ENCODE measurements at places on chromosomes 7 and 10.

DNA sequence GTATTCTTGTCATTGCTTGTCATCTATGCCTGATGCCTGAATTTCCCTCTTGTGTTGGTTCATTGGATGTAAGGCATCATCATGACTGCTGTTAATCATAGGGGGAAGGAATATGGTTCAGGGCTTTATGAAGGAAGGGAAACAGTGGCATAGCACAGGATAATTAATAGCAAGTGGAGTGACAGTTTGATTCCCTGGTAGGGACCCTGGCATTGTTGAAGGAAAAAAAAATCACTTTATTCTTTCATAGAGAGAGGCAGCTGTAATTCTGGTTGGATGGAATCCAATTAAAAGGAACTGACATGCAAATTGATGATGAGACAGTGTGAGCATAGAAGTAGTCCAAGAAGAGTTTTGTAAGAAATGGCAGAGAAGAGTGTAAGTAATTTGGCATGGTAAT lies 121.4 kb downstream of the AUTS2 start:
- DNase-seq = no peak

DNA sequence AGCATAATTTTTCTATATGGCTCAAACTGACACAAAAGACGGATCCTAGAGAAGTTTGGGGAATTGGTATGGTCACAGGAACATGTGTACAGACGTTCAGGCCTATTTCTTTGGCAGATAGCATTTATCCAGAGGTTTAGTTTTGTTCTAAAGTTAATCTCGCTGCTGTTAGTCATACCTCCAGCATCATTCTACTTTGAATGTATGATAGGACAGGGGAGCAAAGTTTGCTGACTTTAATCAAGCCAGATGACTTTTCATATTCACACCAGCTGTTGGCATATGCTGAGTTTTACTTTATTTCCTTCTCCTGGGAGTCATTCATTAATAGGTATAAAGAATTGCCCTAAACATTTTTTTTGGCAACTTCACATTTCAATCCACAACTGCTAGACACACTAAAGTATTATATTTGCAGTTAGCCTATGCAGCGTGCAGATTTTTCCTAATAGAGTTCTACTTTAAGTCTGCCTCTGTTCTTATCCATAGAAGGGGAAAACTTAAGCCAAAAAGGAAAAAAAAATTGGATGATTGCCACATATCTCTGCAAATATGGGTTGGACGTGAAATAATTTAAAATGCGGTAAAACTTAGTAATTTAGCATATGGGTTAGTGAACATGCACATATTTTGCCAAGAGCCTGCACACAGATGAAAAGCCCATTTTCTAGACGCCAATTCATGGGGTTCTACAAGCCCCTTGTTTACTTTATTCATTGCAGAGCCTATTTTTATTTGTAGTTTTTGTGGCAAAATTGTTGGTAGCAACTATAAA lies 213.1 kb downstream of the C7orf25 start:
- peak; percentile 67 for DNase-seq

- DNase-seq = no peak
Observed at GRCh38 chr10:44417761-44418160, 32.9 kb upstream of the CXCL12 start.

- DNase-seq = peak; percentile 80
Observed at GRCh38 chr10:71964098-71964742, at the start of gene CHST3. CHST3 (plus strand) TSS chr10:71964395; CDS start chr10:72005843, 41,448 bp downstream.

DNA sequence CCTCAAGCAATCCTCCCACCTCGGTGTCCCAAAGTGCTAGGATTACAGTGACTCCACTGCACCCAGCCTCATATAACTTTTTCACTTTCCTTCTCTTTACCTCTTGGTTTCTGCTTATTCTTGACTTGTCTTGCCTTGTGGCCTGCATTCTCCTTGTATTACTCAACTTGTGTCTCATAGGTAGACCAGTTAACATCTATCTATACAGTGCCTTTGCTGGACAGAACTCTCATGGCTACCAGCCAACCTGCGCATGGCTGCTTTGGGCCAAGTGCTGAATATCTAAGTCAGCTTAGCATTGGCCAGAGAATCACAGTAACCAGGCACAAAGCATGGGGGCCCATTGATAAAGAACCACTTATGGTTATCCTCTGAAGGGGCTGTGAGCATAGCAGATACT lies 42.6 kb upstream of the ZNRF2 start:
- no peak for DNase-seq

GRCh38 chr10:131909929-131910328 lies 9.1 kb downstream of the PPP2R2D start:
- DNase-seq = no peak

- DNase-seq = peak; percentile 86
Observed at GRCh38 chr10:123583639-123584418, 82.3 kb upstream of the GPR26 start.

GRCh38 chr10:126508535-126509040 lies 120.3 kb upstream of the ADAM12 start:
- no peak for DNase-seq

DNA sequence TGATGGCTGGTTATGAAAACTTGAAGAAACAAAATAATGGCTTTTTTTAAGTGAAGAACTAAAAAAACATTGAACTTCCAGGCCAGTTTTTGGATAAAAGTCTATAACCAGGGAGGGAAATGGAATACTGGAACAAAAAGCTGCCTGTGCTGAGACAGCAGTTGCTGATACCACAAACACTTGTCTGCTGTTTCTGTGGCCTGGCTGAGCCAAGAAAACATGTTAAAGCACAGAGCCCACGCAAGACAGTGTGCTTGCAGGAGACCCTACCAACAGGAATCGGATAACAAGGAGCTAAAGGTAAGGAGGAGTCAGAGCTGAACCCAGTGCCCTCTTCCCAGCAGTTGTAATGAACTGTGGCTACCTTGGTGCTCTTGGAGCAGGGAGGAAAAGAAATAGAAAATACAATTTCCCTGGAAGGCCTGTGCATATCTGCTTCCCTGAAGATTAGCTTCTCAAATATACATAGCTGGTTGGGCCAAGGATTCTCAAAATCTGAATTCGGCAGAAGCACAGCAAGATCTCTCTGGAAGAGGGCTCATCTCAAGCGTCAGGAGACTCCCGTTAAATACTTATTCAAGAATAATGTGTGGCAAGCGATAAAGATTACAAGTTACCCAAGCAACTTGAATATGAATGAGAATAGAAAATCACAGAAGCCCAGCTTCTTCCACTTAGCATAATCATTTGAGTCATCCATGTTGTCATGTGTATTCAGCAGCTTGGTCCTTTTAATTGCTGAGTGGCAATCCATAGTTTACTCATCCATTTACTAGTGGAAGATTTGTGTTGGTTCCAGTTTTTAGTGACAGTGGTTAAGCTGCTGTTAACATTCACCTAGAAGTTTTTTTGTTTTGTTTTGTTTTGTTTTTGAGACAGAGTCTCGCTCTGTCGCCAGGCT lies 87.6 kb downstream of the NOD1 start:
- DNase-seq = no peak

DNA sequence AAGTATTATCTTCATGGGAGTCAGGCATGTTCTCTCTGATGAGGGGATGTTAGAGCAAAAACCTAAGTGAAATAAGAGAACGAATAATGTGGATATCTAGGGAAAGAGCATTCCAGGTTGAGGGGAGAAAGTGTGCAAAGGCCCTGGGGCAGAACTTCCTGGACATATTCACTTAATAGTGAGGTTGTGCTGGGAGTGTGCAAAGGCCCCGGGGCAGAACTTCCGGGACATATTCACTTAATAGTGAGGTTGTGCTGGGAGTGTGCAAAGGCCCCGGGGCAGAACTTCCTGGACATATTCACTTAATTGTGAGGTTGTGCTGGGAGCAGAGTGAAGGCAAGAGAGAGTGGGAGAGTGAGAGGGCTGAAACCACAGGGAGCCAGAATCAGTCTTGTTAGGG lies 11.8 kb downstream of the PON1 start:
- DNase-seq = no peak

- no peak for DNase-seq
Observed at GRCh38 chr7:55304018-55304762, 60.9 kb upstream of the LANCL2 start.

GRCh38 chr10:71719464-71720201 lies at the start of gene C10orf105:
C10orf105 (minus strand) TSS chr10:71719778; CDS start chr10:71716337, 3,441 bp downstream.
- DNase-seq = no peak

DNA sequence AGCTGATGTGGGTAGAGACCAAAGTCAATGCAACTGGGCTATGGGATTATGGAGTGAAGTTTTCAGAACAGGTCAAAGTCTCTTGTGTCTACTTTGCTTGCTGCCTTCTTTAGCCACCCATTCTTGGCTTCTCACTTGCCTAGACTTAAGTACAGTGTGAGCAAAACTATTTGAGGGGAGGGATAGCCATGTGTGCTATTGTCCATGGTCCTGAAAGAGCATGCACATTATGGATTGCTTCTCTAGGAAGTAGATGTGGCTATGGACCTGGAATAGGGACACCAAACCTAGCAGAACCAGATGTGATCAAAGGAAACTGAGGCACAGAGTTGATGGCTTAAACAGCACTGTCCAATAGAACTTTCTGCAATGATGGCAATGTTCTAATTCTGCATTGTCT lies 81.9 kb upstream of the ZNF800 start:
- no peak for DNase-seq

DNA sequence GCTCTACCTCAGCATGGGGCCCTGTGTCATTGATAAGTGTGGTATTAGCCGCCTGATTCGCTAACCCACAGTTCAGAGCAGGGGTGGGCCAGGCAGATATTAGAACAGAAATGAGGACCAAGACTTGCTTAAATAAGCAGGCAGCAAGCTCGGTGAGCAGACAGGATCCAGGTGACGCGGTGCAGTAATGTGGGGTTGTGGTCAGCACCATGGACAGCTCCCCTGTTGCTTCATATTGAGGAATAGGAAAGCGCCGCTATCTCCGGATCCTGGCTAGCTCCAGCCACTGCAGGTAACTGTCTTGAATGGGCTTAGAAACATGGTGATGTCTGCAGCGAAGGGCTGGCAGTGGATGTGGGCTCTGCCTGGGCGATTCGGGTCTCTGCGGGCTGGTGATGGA lies 51.3 kb upstream of the GPR26 start:
- DNase-seq = peak; percentile 65

DNA sequence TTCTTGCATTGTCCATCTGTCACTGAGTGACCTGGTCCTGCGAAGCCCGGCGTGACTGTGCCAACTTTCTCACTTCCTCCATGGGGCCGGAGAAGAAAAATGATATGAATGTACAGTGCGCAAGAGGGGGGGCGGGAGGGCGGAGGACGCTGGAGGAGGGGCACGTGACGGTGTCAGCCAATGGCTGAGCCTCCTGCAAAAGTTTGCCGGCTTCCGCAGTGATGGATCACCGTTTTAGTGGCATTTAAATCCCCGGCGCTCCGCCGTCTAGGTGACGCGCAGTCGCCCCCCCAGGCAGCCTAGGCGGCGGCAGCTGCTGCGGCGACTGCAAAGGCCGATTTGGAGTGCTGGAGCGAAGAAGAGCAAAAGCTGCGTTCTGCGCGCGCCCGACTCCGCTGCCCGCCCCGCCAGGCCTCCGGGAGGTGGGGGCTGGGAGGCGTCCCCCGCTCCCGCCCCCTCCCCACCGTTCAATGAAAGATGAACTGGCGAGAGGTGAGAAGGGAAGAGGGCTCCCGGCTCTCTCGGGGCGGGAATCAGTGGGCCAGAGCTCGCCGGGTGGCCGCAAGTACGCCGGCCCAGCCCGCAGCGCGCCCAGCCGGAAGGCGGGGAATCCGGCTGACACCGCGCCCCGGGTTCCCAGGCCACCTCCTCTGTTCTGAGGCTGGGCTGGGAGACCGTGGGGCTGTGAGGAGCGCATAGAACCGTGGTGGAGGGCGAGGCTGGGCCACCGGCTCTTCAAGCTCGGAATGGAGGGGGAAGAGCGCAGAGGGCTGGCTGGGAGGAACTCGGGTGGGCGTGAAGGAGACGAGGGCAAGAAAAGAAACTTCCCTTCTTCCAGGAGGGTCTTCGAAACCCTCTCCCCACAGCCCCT lies at the start of gene HOXA1:
HOXA1 (minus strand) TSS at position 104 of the 871 bp plus-strand sequence; CDS start at position 16, 88 bp downstream.
- peak; percentile 82 for DNase-seq

DNA sequence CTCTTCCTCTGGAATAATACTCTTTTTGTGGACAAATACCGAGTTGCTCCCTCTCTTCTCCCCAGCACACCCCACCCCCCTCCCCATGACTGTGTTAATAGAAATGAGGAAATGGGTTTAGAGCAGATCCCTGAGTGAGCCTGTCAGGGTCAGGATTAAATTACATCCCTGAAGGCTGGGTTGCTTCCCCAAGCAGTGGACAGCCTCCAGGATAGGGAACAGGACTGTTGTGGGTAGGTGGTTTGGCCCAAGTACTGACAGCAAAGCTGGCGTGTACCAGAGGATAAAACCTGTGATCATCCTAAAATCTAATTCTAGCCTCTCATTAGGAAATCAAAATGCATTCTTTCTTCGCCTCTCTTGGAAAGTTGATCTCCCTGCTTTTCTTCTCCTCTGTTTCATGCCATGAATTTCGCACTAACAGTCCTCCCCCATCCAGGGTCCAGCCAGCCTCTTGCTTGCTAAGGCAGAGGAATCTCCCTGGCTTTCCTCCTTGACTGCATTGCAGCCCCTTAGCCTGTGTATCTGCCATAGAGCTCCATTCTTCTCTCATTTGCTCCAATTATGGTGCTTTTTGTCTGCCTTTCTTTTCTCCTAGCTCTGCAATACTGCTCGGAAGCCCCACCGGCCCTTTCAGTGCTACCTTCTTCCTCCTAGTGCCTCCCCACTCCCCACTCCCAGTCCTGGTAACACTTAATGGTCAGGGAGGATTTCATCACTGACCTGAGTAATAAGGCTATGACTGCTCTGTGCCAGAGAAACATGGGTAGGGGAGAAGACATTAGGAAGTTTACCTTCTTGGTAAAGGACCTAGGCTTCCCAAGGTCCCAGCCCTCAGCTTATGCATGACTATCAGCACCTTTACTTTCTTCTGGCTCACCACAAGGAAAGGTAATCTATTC lies 8.4 kb downstream of the LRRC4 start:
- DNase-seq = no peak

- DNase-seq = no peak
Observed at GRCh38 chr7:137847568-137848050, 835 bp upstream of the DGKI start.

DNA sequence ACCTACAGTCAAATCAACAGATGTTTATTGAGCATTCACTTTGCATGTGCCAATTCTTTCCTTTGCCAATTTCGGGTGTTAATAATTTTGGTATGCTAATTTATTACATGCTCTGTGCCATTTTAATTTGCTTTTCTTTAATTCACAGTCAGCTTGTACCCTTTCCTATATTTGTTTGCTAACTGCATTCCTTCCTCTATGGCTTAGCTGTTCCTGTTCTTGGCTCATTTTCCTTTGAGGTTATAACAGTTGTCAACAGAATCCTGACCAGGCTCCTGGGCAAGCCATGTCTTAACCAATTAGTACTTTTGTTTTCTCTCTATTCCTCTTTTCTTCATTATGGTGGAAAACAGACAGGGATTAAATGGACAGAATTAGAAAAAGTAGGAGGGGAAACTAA lies 73.6 kb upstream of the RPA3 start:
- no peak for DNase-seq

GRCh38 chr10:5840314-5841307 lies 27.4 kb upstream of the GDI2 start:
- no peak for DNase-seq

DNA sequence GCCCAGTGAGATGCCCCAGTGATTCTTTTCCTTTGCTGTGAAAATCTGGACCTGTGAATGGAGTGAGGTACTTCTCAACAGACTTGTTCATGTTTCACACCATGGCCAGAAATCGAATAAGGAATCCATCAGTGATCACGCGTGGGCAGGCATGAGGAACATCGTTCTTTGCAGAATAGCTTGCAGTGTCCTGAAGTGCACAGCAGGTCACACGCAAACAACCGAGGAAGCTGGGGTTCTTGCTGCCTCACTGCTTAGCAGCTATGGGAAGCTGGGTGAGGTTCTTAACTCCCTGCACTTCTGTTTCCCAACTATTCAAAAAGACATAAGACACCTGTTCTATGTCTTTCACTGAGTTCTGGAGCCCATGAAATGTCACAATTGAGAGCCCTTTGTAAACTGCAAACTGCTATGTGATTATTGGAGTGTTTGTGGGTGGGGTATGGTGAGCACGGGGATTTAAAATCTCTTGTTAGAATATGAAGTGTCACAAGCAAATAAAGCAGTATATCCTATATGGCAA lies 253.4 kb downstream of the KIAA1217 start:
- DNase-seq = no peak

Measured in hindlimb muscle (tissue), 1 donor.